HFF-Myc (cell line): ENCODE measurements at places on chromosomes 16 and 17.

- no peak for DNase-seq
Observed at GRCh38 chr17:50127697-50128361, 2.1 kb downstream of the SAMD14 start.

DNA sequence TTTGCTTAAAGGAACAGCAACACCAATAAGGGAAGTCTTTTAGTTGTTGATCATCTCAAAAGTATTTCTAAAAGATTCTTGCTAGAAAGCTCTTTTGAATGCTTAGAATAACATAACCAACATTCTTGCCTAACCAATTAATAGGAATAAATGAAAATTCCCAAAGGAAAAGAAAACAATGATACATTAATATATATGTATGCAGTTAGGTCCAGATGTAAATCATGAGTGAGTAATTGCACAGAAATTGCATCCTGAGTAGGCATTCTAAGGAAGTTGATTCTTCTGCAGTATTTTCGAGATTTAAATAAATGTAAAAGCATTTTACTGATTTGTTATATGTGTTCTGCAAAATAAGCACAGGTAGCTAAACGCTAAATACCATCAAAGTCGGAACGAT, 22.1 kb downstream of the COX10 start:
- no peak for DNase-seq

DNA sequence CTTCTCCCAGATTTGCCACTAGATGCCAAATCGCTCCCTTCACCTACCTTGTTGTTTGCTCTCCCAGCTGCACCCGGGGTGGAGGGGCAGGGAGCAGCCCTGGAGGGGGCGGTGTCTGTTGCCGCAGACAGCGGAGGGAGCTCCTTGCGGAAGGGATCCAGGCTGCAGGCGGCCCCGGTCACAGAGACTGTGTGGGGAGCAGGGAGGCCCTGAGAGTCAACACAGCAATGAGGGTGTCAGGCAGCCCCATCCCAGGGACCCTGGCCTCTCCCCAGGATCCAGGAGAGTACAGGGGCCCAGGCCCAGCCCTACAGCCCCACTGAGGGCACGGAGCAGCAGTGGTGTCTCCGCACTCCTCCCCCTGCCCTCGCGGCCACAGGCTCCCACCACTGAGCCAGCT, 50.5 kb upstream of the CHMP6 start:
- DNase-seq = no peak

- no peak for DNase-seq
Observed at GRCh38 chr16:12613131-12613991, 190.3 kb downstream of the CPPED1 start.

- peak; percentile 6 for DNase-seq
Observed at GRCh38 chr17:30550512-30551273, 73.5 kb downstream of the GOSR1 start.

GRCh38 chr17:83160443-83161297, 81.3 kb downstream of the METRNL start:
- no peak for DNase-seq

GRCh38 chr16:27475561-27475960, 73.6 kb downstream of the IL21R start:
- peak; percentile 44 for DNase-seq

DNA sequence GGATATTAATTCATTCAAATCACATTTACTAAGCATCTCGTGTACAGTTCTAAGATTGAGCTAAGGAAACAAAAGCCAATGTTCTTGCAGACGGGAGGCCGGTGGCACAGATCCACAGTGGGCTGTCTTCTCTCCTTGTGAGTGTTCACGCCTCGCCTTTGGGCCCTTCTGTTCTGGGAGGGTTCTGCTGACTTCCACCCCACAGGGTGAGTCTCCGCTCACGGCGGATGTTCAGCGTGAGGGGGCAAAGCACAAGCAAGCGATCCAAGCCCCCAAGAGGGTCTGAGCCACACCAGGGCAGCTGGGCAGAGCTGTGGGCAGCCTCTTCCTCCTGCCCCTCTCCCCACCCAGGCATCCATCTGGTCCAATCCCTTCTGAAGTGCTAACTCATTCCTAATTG, 84.3 kb upstream of the DOC2B start:
- no peak for DNase-seq

DNA sequence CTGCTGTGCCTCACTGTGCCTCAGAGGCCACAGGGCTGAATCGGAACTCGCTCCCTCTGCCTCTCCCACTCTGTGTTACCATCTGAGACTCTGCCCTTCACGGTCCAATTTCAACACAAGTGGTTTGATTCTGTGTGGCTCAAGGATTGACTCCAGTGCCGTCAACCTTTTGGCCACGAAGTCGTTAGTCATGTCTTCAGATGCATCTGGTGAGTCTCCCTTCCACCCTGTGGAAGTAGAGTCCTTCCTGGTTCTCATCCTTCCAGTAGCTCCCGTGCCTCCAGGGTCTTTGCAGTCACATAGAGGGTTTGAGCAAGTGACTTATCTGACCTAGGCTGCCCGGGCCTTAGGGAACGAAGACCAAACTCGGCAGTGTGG, 51.2 kb downstream of the PGS1 start:
- no peak for DNase-seq

DNA sequence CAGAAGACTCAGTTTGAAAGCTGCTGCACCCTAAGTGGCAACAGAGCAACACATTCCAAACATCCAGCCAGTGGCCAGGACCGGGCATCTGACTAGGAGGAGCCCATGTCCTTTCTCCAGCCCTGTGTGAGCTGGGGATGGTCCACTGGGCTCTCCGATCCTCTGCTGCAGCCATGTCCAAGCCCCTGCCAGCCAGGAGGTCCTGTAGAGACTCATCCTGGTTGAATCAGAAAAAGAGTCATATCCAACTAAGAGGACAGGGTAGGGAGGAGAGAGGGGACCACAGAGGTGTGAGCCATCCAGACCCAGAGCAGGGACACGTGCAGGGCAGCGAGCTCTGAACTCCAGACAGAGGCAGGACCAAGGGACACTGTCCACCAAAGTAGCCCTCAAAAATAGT, 163.0 kb upstream of the CDH5 start:
- no peak for DNase-seq
